Activated T-helper 9 cell treated with anti-CD3 and anti-CD28 coated beads, Interleukin-2, amount 50 U/mL, for 16 hours (primary cell): ENCODE measurements at places on chromosomes 5 and 9.

- no peak for DNase-seq
These were observed 10.9 kb downstream of the MCTP1 start for GRCh38 chr5:95274011-95274410.

DNA sequence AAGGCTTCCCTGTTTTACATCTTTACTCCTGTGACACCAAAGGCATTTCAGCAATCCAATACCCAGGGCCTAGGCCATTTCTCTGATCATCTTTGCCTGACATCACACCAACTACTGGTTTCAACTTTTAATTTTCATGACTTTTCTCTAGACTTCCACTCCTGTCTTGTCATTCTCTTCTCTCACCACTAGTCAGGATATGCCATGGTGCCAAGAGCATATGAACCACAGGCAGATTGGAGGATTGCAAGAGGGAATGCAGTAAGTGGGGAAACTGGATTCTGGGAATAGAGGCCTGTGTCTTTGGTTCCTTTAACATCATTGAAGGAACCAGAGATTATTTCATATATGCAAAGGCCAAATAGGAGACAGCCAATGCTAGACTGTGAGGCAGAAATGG is 69.3 kb downstream of the ANKRD31 start:
- no peak for DNase-seq

DNA sequence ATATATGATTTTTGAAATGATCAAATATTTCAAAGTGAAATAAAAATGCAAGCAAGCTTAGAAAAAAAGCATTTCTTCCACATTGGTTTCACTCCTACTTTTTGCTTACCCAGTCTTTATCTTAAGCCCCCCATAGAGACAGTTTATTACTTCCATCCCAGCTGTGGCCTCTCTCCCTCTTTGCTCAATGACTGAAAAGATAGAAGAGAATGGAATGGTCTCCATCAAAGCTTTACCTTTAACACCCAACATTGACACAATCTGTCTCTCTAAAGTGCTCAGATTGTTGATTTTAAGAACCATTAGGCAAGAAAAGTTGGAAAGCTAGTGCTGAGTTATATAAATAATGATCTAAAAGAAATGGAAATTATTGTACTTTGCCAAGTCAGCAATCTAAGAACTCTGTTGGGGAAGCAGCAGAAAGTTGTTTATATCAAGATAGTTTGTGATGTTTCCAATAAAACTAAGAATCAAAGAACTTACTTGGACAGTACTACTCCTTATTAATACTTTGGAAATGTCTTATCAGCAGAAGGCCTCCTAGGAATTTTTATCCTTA is 277.5 kb upstream of the NREP start:
- no peak for DNase-seq

DNA sequence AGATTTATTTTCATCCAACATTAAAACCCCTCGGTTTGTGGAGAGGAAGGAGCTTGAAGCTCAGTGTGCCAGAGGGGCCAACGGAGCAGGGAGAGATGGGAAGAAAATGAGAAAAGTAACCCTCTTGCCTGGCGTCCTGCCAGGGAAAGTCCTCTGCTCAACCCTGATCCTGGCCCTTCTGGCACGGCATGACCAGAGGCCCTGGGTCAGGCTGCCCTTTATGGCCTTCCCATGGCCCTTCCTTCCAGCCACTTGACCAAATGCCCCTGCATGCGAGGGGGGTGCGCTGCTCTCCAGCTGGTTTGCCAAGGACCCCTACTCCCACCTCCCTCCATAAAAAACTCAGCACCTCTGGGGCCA is 43.8 kb downstream of the SPRY4 start:
- DNase-seq, result no peak

DNA sequence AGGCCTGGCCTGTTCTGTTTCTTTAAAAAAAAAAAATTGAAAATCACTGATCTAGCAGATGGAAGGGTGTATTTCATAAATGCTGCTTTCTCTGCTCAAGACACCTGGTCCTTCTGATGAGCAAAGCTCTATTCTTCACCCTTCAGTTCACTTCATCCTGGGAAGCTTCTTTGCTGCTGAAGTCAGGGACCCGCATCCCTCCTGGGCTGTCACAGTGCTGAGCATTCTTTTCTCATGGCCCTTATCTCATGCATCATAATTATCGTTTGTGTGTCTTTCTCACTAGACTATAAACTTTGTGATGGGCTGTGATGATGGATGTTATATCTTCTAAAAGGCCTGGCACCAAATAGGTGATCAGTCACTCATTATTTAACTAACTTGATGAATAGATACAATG is 461.0 kb downstream of the GADD45G start:
- no peak for DNase-seq

DNA sequence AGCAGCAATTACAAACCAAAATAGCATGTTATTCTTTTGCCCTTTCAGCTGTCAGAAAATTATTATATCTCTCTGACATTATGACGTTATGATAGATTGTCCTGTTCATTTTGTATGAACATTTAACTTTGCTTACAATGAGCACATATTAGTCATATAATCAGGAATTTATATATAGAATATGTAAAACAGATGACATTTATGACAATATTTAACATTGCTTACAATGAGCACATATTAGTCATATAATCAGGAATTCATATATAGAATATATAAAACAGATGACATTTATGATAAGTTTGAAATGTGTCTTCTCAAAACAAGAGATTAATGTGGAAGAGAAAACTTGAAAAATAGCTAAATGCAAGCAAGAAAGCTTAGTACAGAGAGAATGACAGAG is 1180.2 kb downstream of the CDH12 start:
- no peak for DNase-seq

- no peak for DNase-seq
These were observed 397.6 kb downstream of the SPOCK1 start for GRCh38 chr5:137101544-137101943.

DNA sequence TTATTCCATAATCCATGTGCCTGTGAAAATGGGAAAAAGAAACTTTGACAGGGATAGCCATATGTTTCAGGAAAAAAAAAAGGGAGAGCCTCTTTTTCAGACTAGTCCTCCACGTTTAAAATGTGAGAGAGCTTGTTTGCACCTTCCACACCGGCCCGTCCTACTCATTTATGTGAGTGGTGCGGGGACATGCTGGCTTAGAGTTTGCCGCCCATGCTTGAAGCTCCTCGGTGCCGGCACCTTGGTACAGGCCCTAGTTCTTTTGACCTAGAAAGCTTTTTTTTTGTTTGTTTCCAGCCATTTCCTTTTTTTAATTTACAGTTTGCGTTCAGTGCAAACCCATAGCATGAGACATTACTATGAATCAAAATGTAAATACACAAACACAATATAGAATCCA is 27.8 kb downstream of the PSAT1 start:
- no peak for DNase-seq

- DNase-seq, result no peak
These were observed 575.7 kb downstream of the PDE4D start for GRCh38 chr5:59317774-59318205.

DNA sequence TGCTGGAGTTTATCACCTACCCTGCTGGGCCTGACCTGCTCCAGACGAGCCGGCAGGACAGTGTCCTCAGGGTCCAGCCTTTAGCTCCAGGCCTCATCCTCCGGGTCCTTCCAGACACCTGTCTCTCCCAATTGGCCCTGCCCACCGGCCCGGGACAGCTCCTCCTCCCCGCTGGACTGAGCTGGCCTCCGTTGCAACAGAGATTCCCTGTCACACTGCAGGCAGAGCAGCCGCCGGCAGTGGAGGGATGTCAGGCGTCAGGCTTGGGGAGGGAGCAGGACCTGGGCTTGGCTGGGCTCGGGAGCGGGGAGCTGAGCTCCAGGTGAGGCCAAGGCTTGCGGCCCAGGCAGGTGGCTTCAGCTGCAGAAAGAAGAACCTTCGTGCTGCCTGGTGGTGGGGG is 1.7 kb downstream of the KCNT1 start:
- no peak for DNase-seq

- DNase-seq, result no peak
These were observed 48.3 kb downstream of the EHMT1 start for GRCh38 chr9:137666955-137667670.

- DNase-seq, result no peak
These were observed 60.5 kb upstream of the FAM120A start for GRCh38 chr9:93390953-93391515.

DNA sequence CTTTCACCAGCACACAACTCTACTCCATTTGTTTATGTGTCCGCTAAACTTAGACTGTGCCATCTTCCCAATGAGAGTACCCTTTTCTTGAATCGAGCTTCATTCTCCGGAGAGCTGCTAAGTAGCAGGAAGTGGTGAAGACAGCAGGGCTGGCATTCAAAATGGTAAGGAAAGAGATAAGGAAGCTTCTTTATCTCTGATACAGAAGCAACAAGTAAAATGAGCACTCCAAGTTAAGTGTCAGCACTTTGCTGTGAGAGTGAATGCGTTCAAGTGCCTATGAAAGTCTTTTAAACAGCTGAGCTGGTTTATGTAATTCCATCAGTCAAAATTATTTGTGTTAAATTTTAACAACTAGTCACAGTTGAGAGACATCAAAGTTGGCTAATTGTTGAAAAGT is 386.8 kb upstream of the PTPRD start:
- no peak for DNase-seq

- no peak for DNase-seq
These were observed 93.8 kb upstream of the IL12B start for GRCh38 chr5:159424123-159424522.

DNA sequence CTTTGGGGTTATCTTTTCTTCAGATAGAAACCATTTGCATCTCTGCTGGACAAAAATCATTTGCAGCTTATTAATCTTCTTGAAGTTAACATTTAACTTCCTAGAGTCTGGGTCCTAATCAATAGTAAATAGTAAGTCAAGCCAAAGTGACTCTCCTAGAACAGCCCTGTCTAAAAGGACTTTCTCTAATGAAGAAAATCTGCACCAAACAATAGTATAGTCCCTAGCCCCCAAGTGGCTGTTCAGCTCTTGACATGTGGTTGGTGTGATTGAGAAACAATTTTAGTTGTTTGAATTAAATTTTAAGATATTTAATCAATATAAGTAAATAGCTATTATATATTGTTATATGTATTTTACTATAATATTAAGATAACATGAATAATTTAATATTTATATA is 64.6 kb upstream of the SHB start:
- DNase-seq, result no peak

- no peak for DNase-seq
These were observed 822.5 kb downstream of the PTPRD start for GRCh38 chr9:9790216-9790872.

DNA sequence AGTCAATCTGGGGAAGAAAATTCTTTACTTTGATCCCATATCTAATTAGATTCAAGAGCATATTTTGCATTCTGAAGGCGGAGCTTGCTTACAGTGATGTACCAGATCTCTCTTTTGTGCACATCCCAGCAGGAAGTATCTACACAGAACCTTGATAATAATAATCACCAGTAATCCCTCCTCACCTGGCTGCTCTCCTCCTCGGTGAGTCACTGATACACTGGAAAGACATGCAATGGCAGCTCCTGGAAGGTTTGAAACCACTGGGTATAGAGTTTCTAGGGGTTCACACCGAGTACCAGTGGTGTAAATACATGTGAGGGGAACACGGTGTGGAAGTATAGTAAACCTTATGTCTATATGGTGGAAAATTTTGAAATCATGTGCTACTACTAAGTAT is 205.5 kb upstream of the TARS1 start:
- no peak for DNase-seq

- no peak for DNase-seq
These were observed 36.1 kb downstream of the HMCN2 start for GRCh38 chr9:130301483-130302286.

DNA sequence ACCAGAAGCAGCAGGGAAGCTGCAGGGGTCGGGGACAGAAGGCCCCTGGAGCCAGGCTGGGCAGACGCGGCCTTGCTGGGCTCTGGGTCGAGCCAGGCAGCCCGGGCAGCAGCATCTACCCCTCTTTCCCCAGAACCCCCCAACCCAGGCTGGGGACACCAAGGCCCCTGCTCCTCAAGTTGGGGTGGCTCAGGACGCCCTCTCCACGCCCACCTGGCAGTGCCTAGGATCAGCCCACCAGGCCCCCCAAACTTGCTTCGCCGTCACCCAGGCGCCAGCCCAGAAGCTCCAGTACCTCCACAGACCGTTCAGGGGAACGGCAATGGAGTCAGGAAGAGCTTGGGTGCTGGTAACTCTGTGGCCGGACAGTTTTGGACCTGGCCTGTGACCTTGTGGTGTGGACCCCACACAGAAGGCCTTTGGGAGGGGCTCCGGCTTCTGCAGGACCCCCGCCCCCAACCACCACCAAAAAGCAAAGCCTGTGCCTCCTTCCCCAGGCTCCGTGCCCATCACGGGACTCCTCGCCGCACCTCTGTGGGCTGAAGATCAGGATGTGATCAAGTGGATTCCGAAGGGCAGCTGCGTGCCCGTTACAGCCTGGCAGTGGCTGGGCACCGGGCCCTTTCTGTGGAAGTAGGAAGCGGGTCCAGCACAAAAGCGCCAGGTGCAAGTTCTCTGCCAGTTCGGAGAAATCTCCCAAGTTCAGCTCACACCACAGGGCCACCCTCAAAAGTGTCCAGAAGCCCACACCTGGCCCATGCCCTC is 2.1 kb downstream of the SLC12A7 start:
- no peak for DNase-seq

DNA sequence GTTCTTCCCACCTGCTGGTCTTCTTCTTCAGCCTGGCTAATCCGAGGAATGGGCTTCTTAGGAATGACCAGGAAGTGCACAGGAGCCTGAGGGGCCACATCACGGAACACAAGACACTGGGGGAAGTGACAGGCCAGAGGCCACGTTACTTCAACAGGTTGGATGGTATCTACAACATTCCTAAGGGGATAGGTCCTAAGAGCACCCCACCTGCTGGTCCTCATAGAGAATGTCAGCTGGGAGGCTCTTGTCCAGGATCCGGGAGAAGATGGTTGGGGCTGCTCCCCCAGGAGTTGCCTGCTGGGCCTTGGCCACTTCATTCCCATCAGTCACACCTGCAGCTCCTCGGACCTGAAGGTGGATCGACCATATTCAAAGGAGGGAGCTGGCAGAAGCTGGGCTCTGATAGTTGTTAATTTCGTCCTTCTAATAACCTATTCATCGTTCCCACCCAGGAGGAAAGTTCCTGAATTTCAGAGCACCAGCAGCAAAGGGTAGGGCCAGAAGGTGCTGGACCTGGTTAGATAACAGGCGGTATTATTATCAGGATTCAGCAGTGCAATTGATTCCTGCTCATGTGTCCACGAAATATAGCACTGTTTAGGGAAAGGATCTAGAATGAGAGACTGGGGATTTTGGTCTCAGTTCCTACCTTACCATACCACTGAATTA is 1.3 kb downstream of the HINT2 start:
- DNase-seq, result no peak
